ENCODE measurements at places on chromosomes 2 and 18.

GRCh38 chr2:68757081-68757480 is 22.5 kb downstream of the ARHGAP25 start:
- no peak for DNase-seq

DNA sequence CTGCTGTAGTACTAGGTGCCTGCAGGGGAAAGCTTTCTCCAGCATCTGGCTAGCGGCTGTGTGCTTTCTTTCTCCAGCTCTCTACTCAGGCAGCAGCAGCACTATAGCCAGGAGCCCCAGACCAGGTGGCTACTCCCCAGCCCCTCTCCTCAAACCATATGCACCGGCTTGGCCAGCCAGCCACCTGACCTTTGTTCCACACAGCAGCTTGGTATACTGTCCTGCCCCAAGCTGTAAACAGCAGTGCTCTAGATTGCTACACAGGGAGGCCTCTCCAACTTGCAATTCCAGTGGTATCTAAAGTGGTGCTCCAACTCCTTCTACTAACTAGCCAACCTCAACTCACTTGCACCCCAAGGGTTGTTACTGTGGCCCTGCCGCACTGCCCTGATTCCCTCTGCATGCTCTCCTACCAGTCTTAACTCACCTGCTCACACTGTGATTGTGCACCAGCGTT is 19.6 kb downstream of the LDAH start:
- no peak for DNase-seq

DNA sequence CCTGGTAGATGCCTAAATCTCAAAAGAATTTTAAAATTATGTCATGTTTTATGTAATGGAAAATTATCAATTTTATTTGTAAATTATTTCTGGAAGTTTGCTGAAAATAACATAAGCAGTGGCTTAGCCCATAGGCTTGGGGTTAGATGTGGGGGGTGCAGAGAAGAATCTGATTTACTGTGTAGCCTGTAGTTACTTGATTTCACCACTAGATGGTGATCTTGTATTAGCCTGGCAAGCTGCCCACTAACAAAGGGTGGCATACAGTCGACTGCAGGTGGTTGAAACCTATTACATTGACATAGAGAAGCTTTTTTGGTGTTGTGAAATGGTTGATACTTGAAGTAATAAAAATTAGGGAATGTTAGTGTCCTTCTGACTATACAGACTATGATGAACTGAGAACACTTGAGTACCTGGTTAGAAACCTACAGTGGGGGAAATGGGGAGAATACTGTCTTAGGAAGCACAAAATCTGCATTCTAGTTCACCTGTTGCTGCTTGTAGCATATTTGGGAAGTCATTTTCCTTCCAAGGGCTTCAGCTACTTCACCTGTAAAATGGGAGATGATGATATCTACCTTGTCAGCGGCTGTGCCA is 191.0 kb upstream of the LHCGR start:
- no peak for DNase-seq

DNA sequence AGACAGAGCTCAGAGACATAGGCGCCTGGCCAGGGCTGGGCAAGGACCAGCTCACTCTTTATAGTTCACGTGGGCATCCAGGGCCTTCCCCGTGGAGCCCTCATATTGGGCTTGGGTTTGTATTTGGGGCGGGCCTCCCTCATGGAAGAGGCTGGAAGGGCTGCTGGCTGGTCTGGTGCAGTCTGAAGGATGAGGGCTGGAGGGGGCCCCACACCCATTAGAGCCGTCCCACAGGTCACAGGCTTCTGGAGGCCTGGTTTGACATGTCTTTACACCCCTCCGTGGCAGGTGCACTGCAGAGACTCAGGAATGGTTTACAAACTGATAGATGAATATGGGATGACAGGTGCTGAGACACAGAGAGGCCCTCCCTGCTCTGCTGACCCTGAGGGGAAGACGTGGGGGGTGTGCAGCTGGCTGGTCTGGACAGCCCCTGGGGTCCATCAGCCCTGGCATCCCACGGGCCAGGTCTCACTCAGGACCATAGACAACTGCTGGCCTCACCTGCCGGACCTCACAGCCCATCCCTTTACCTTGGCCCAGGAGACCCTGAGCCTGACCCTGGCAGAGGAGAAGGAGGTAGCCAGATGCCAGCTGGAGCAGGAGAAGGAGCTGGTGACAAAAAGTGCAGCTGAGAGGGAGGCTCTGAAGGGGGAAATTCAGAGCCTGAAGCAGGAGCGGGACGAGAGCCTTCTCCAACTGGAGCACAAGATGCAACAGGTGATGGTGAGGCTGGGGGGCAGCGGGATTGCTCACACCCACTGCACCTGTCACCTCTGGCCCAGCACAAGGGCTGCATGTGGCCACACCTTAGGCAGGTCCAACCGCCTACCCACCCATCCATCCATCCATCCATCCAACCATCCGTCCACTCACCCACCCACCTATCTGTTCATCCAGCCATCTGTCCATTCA is 43.9 kb downstream of the CROCC2 start:
- DNase-seq = no peak

DNA sequence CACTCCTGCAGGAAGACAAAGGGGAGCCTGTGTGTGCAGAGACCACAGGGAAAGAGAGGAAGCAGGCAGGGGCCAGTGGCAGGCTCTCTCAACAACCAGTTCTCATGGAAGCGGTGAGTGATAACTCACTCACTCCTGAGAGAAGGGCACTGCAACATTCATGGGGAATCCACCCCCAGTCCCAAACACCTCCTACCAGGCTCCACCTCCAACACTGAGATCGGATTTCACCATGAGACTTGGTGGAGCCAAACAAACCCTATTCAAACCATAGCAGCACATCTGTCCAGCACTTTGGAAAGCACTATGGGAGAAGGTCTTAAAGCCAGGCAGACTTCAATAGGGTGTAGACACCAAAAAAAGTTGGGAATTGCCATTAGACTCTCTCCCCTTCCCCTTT is 345.7 kb upstream of the SPRED2 start:
- DNase-seq = no peak
